ENCODE measurements at places on chromosomes 4 and X. TPM values are rescaled to one million over a fixed set of nuclear protein-coding genes. Genes with fewer than 3 reads are reported as not detected.

DNA sequence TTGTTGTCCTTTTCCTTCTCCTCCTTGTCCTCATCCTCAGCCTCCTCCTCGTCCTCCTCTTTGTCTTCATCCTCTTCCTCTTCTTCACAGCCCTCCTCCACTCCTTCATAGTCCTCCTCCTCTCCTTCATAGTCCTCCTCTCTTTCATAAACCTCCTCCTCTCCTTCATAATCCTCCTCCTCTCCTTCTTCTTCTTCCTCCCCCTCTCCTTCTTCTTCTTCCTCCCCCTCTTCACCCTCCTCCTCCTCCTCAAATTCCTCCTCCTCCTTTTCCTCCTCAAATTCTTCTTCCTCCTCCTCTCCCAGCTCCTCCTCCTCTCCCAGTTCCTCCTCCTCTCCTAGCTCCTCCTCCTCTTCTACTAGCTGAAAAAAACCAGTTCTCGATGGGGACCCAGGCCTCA is 143.8 kb upstream of the RADX start:
- DNase-seq = no peak

DNA sequence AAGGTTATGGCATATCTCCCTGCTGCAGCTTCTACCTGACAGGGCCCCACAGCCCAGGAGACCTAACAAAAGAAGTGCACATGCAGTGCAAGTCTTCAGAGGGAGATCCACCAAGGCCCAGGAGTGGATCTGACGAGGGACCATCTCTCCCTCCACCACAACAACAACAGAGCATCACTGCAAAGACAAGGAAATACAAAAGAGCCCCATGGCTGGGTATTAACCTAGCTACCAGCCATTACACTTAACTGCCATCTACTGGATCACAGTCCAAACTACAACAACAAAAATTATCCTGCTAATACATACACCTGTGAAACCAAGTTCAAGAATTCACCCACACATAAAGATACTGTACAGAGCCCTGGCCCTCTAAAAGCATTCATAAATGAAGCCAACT is 280.2 kb upstream of the SLC7A11 start:
- no peak for DNase-seq

GRCh38 chrX:149682956-149683947 is 28.6 kb upstream of the MAGEA11 start:
- no peak for DNase-seq

DNA sequence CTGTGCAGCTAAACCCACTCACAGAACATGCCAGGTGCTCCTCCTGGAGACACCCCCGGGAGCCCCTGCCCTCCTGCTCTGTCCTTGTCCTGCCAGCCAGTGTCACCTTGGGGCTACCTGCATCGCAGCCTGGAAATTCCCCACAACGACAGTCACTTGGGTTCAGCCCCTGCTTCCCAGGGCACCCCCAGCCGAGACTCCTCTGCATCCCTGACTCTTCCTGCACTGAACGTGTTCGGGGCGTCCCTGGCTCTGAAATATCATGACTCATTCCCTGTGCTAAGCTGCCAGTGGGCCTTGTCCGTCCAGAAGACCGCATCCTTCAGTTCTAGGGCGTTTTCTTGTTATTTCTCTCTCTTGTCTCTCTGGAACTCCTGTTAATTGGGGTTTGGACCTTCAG is 5.8 kb downstream of the CFAP99 start:
- DNase-seq = no peak

GRCh38 chr4:182684796-182685195 is 232.4 kb downstream of the DCTD start:
- no peak for DNase-seq

DNA sequence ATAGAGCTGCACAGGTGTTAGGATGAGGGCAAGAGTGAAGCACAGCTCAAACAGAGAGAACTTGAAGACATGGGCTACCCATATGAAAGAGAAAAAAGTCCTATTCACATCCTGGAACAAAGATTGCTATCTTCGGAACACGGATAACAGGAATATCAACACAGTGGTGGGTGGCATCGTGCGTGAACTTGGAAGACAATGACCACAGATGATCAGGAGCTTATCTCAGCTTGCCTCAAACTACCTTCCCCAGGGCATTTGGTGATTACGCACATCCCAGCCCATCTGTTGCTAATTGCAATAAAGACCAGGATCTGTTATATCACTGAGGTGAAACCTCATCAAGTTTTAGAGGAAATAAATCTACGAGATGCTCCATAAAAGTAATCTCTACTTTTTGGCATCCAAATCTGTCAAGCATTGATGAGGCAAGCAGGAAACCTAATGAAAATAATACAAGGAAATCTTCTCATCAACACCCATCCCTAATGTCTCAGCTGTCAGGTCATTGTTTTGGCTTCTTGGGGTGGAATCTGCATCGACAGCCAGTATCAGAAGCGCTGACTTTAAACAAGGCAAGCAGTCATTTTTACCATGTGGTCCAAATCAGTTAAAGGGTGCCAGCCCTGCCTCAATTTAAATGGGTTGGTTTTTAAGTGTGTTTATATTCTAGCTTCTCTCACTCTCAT is 188.2 kb downstream of the SPCS3 start:
- no peak for DNase-seq

DNA sequence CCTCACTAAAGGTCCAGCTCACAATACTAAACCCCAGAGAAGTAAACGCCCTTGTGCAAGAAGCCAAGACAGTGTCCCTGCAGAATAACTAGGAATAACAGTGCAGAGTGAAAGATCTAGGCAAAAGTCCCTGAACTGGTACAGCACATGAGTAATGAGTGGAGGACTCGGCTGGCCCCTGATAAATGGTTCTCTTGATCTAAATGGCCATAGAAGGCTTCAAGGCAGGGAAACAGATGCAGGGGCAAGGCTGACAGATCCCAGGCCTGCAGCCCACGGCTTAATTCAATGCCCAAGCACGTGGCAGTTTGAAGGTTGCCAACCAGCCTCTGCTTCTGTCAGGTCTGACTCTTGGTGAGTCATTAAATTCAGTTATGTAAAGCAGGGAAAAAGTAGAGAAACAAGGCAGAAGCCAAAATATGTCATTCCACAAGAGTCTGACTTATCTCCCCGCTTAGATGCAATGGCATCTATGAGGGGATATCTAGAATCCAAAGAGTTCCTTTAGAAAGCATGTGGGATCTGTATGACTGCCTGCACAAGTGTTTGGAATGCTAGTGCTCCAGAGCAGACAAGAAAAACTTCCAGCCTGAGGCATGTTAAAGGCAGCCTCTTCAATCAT is 121.3 kb downstream of the PRDM5 start:
- DNase-seq = no peak

Gene SH3D19
- total RNA-seq = 22.2 TPM
